Large intestine (tissue), 12 donors: ENCODE measurements at places on chromosomes 5 and 9.

GRCh38 chr9:23979491-23979890 is 153.5 kb upstream of the ELAVL2 start:
- DNase-seq, result no peak

DNA sequence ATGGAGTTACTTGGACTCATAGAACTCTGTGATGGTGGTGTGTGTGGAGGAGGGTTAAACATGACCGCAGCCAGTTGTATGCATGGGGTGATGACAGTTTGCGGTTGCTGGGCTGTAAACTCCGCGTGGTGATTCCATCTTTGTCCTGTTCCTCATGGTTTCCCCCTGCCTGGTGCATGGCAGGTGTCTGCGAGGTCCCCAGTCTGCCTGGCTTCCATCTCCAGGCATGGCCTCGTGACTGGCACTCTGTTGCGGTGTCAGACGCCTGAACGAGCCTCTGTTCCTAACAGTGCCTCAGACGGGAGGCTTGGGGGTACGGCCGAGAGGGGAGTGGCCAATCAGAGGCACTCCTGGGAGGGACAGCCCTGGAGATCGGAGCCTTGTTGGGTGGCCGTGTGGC is 33.9 kb upstream of the SH3PXD2B start:
- no peak for DNase-seq

DNA sequence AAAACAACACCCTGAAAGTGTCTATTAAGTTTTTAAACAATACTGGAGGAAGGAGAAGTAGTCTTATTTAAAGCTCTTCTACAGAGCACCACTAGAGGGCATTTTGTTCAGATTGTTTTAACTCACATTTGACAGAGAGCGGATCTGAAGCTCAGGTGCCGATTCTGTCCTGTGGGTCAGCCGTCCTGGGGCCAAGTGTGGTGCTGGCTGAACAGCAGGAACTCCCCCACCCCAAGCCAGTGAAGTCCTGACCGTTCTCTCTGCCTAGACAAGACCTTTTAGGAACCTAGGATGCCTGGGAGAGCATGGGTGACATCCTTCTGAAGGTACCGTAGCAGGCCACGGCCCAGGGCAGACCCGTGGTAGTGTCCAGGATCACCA is 3.9 kb downstream of the EXOC3 start:
- no peak for DNase-seq

- no peak for DNase-seq
Observed at GRCh38 chr9:105331160-105331559, 86.7 kb downstream of the SLC44A1 start.

GRCh38 chr5:94558028-94558427 is 60.4 kb downstream of the KIAA0825 start:
- no peak for DNase-seq

- no peak for DNase-seq
Observed at GRCh38 chr5:30574761-30575160, 618.7 kb upstream of the CDH6 start.

DNA sequence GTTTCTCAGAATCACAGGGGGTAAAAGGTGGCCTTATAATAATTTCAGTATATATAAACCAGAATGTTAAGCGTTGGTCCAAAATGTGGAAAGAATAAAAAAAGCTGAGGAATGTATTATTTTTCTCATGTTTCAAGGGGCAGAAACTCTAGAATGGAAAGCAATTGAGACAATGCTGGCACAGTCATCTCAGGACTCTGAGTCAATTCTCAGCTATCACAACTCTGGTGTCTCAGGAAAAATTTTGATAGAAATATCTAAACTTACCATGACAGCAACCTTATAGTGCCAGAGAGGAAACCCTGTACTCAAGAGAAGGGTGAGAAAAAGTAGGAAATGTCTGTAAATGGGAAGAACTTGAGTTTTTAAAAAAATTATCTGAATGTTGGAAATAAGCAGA is 1189.4 kb upstream of the NUDT12 start:
- no peak for DNase-seq

DNA sequence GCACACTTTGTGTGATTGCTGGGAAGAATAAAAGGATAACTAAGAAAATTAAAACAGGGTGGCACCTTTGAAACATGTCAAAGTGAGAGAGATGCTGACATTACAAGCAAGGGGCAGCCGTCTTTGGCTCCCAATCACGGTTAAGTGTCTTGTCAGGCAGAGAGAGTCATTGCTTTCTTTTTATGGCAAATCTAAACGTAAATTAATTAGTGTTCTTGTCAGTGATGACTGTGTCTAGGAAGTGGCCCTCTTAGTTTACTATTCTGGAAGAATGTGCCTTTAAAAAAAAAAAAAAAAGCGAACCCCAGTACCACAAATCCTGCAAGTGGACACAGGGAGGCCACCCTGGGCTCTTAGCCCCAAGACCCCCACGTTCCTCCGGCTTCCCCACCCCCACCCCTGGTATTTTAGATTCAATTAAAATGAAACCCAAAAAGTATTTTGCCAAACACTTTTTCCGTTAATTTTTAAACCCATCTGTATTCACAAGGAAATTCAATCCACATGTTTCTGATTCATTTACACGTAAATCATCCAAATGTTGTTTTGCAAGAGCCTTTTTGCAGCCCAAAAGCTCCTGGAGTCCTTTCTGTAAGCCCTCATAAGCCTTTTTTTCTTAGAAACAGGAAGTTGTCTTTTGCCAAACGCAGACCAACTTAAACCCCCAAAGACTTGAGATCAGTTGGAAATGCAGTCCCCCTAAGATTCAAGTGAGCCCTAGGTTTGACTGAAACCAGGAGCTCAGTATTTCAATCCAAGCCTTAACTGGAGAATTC is 399.3 kb downstream of the EBF1 start:
- no peak for DNase-seq

DNA sequence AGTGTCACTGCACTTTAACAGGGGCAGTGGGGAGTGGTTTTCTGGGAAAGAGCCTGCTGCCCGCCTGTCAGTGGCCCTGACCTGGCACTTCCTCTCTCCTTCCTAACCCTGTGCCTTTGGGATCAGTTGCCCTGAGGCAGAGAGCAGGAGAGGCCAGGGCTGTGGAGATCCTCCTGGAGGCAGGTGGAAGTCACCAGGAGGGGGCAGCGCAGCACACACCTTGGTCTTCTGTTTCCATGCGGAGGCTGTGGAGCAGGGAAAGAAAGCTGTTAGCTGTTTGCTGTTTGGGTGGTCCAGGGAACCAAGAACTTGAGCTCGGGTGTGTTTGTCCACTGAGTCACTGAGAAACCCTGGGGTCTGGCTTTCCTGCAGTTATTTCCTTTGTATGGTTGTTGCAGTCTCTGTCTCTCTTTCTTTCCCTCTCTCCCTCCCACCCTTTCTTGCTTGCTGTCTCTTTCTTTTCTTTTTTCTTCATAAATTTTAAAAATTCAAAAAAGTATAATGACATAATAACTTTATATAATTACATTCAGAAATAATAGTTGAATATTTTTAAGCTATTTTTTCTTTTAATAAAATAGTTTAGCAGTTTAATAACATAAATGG is 28.1 kb downstream of the NTRK2 start:
- DNase-seq, result peak; percentile 38

- no peak for DNase-seq
Observed at GRCh38 chr5:95910521-95910920, 51.1 kb downstream of the ELL2 start.

DNA sequence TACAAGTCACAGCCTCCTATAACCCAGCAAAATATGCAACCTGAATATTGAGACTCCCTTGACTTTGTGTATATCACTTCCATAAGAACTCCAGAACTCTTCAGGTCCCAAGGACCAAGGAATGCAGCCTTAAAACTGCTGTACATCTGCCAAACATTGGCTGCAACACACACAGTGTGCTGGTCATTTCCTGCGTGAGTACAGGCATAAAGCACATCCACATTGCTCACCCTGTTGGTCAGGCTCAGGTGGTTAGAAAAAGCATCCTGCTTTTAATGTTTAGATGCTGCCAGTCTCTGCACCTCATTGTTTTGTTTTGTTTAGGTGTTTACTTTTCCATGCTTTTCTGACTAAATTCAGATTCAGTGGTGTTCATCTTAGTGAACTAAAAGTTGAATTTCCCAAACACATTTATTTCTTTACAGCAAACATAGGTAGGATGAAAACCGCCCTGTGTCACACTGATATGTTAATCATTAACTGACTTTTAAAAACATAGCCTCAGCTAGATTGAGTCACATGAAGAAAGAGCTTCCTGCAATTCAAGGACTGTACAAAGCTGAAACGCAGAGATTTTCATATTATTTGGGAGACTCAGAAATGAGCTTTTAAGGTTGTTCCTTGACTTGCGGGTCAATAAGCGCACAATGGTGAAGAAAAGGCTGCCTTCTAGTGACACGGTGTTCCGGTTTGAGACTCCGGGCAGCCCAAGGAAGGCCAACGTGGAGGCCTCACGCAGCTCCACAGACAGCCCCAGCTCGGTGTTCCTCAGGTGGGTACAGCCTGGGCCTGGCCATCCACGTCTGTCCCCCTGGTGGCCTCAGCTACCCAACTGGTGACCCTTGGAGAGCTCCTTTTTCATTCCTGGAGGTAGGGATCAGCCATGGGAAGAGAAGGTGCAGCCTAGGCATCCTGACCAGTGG is 52.2 kb upstream of the GRAMD2B start:
- peak; percentile 45 for DNase-seq
